Metanephros (tissue), 2 donors: ENCODE measurements at places on chromosomes 6 and 20. TPM values are rescaled to one million over a fixed set of nuclear protein-coding genes. Genes with fewer than 3 reads are reported as not detected.

ABCC10 gene
- total RNA-seq = 18.5 TPM

TMEM63B gene
- total RNA-seq = 29.7 TPM

GPX5 gene
- not detected for total RNA-seq

ACAT2 gene
- 12.6 TPM for total RNA-seq

SLC17A3 gene
- 0.12 TPM for total RNA-seq

LST1 gene
- total RNA-seq = 12.3 TPM

BTBD3 gene
- total RNA-seq = 59.8 TPM

LIN28B gene
- 0.18 TPM for total RNA-seq

RNF39 gene
- not detected for total RNA-seq

MRAP2 gene
- total RNA-seq = 4.7 TPM

CYP24A1 gene
- 3.3 TPM for total RNA-seq

RING1 gene
- total RNA-seq = 39.8 TPM

IP6K3 gene
- 11.6 TPM for total RNA-seq

GCNT2 gene
- 14.4 TPM for total RNA-seq

PSORS1C1 gene
- total RNA-seq = 0.06 TPM

C20orf202 gene
- total RNA-seq = 0.47 TPM

WFDC10B gene
- not detected for total RNA-seq

SEMG2 gene
- 0.06 TPM for total RNA-seq

PKHD1 gene
- 66.2 TPM for total RNA-seq

NRN1 gene
- total RNA-seq = 5.1 TPM

TINAG gene
- total RNA-seq = 17.2 TPM

SIM1 gene
- total RNA-seq = 34.3 TPM

CLVS2 gene
- total RNA-seq = 0.18 TPM

SLC35D3 gene
- 0.12 TPM for total RNA-seq

NKAPL gene
- 1.6 TPM for total RNA-seq

TFAP2B gene
- total RNA-seq = 4.7 TPM

GSTA1 gene
- total RNA-seq = 1.4 TPM
